ENCODE measurements at places on chromosomes 7 and 10.

DNA sequence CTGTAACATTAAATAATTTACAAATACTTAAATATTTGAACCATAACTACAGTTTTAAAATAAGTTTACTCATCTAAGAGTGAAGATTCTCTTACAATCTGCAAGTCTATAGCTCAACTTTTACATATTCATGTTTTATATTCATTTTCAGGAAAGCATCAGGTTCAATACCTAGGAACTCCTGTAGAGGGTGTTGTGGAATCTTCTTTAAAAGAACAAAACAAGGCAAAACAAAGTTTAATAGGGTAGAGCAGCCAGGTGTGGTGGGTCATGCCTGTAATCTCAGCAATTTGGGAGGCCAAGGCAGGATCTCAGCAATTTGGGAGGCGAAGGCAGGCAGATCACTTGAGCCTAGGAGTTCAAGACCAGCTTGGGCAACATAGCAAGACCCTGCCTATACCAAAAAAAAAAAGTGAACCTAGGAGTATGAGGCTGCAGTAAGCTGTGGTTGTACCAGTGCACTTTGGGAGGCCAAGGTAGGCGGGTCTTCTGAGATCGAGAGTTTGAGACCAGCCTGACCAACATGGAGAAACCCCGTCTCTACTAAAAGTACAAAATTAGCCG, 45.1 kb downstream of the ST8SIA6 start:
- DNase-seq = no peak

- no peak for DNase-seq
Observed at GRCh38 chr7:18680576-18680975, 185.0 kb downstream of the HDAC9 start.

DNA sequence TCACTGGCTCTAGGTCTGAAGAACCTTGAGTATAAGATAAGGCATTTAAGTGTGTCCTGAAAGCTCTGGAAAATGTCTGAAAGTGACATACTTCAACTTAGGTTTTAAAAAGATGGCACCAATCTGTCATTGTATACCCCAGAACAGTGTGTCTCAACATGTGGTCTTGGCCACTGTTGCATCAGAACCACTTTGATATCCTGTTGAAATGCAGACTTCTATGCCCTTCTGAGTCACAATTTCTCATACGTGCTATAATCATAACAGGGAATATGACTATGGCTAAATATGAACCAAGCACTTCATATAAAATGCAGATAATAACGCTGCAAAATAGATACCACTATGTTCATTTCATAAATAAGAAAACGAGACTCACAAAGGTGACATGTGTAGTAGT, 38.0 kb upstream of the GPAM start:
- no peak for DNase-seq

- no peak for DNase-seq
Observed at GRCh38 chr7:22546769-22547168, 46.8 kb upstream of the STEAP1B start.

- no peak for DNase-seq
Observed at GRCh38 chr10:25451401-25451800, 276.6 kb downstream of the GPR158 start.

DNA sequence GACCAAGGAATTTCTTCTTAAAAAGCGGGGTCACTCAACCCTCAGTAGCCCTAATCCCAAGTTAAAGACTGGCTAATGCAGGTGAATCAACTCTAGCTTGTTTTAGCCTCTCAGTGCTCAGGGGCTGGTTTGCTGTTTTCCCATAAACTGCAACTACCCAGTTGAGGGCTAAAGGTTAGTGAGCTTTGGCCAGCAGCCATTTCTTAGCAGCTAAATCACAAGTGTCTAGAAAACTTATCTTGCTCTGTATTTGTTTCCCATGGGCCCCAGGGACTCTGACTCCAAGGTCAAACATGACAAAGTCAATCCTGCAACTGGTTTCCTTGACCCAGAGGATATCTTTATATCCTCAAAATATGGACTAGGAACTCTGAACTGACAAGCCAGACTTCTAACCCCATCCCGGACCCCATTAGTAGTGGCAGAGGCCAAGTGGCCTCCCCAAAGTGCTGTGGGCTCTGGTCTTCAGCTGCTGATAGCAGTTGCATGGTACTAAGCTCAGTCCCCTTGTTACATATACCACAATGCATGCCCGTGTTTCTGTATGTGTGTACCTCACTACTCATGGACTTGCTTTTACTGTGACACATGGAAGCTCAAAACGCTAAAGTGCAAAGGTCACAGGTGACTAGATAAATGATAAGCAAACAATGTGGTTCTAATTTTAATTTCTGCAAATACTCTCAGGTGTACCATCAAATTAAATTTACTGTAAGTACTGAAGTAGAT, 793.0 kb upstream of the IGFBP3 start:
- DNase-seq = no peak

DNA sequence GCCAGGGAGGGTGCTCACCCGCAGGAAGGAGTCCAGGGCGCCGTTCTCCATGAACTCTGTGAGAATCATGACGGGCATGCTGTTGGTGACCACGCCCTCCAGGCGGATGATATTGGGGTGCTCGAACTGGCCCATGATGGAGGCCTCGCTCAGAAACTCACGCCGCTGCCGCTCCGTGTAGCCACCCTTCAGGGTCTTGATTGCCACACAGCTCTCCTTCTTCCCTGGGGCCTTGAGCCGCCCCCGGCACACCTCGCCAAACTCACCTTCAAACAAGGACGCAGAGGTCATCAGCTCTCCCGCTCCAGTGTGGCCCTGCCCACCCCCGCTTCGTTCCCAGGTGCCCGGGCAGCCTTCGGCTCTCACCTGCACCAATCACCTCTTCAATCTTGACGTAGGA, 14.6 kb downstream of the EPHB4 start:
- no peak for DNase-seq

All from NCI-H774 (cell line).